Kidney glomerular epithelial cell (primary cell): ENCODE measurements at places on chromosomes 11 and 22.

- DNase-seq = no peak
Observed at GRCh38 chr11:44766112-44766971, 39.6 kb downstream of the TSPAN18 start.

DNA sequence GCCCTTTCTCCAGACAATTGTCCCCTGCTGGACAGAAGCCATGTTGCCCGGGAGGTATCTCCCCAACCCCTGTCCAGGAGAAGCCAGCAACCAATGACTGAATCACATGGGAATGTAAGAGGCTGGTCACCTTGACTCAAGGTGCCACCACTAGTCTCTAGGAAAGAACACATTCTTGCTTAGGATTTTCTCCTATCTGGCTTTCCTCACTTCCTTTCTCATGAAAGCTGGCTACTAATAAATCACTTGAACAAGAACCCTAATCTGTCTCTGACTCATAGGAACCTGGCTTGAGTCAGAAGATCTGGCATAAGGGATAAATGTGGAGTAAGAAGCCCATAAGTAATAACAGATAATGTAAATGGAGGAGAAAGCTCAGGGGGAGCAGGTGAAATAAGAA lies 101.4 kb upstream of the C11orf87 start:
- DNase-seq = no peak

- no peak for DNase-seq
Observed at GRCh38 chr11:44904261-44905020, 46.2 kb downstream of the TP53I11 start.

DNA sequence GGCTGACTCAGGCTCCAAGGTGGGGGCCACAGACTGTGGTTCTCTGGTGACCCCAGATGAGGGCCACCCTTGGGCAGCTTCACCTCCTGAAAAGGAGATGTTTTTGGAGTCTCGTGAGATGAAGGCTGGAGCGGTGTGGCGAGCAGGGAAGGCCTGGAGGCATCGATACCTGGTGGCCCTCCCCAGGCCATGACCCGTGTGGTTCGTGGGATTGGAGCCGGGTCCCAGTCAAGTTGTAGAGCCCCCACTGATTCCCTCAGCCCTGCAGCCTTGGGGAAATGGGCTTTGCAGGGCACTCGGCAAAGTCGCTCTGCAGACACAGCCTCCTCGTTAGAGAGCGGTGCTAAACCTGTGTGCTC lies 1083.4 kb downstream of the BRD1 start:
- no peak for DNase-seq

DNA sequence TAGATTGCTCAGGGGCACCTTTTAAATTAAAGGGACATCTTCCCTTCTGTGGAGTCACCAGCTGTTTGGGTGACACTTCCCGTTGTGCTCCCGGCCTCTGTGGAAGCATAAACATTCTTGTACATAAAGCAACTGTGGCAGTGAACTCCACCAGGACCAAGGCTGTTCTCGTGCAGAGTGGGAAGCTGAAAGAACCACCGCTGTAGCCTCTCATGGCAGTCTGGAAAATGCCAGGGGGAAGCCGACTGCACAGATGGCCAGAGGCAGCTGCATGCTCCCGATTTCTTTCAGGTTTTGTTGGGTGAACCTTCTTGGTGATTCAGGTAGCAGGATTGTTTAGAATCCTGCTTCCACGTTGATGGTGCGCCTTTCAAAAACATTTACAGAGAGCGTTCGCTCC lies 10.3 kb downstream of the UBASH3B start:
- no peak for DNase-seq

DNA sequence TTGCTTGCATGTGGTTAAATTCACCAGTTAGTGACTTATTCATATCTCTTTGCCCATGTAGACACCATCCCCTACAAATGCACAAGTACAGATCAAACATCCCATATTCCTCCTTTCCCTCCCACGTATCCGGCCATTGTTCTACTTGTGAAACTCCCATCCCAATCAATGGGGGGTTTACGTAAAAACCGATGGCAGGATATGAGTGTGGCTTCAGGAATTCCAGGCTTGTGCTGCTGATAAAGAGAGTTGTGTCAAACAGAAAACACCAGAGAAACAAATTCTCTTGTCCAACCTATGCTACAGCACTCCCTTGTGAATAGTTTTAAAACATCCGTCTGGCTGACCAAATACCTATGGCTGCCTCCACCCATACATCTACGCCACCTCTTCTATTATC lies 15.5 kb downstream of the FLI1 start:
- DNase-seq = peak; percentile 50

GRCh38 chr11:47552056-47552565 lies 821 bp downstream of the CELF1 start:
- DNase-seq = peak; percentile 49

DNA sequence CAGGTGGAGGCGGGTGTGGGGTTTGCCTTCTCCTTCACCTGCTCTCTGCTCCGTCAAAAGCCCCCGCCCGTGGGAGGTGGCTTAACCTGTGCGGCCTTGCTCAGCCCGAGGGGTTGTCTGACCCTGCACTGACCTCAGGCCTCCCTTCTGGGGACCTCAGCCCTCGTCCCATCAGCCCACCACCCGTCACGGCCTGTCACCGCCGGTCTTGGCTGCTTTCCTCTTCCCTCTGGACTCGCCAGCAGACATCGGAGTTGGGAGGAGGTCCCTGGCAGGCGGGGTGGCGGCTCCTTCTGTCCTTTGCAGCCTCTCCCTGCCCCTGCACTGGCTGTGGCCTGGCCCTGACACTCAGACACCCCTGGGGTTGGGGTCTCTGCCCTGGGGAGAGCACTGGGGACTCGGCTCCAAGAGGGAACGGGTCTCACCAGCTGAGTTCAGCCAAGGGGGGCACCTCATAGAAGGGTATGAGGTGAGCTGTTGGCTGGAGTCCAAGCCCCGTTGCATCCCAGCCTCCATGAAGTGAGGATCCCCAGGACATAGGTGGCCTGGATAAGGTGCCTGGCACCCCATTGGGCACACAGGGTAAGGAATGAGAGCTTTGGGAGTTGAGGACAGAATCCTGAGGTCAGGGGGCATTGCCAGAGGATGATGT lies 999.6 kb downstream of the BRD1 start:
- no peak for DNase-seq

DNA sequence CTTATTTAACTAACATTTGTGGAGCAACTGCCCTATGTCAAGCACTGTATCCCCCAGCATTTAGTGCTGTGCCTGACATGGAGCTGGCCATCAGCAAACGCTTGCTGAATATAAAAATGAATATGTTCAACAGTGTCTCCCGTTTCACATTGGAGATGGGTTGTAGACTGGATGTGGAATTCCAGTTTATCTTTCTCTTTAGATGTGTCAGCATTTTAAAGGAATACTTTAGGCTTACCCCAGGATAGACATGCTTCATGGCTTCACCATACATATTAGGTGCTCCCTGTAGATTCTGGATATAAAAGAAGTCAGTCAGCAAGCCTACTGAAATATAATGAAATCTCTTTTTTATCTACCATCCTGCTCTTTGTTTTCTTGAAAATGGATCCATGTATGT lies 21.3 kb upstream of the TPH1 start:
- no peak for DNase-seq

- DNase-seq = no peak
Observed at GRCh38 chr11:44658506-44658850, 68.3 kb upstream of the TSPAN18 start.

GRCh38 chr11:44742508-44743246 lies 15.9 kb downstream of the TSPAN18 start:
- no peak for DNase-seq

GRCh38 chr11:79097246-79097875 lies 343.5 kb downstream of the TENM4 start:
- DNase-seq = no peak

- no peak for DNase-seq
Observed at GRCh38 chr11:8593455-8593854, 573 bp downstream of the STK33 start.

DNA sequence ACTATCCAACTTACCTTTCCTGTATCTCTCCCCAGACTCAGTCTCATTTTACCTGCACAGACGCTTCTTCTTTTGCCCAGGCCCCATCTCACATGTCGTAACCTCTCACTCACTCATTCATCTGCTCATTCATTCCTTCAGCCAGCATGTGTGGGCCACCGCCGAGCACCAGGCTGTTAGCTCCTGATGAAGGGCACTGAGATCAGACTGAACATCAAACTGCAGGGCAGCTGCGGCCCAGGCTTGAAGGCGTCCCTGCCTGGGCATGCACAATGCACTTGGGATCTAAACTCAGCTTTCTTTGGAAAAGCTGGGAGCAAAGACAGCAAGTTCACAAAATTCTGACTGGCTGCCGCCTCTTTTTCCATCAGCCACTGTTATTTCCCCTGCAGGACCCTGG lies 1456.3 kb downstream of the BRD1 start:
- DNase-seq = no peak

DNA sequence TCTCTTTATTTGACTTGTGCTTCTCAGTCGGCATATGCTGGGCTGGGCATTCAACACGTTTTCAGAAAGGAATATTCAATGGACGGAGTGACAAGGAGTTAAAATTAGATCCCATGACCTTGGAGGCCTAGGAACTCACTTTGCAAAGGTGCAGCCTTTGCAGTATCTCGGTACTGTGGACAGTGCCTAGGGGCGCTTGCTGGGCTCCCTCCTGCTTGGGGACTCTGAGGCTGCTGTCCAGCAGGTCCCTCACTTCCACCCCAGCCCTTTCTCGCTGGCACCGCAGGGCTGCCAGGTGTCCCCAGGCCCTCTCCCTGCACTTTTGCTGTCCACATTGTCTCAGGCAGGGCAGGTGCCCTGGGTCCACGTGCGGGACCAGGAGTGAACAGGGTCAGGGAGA lies 255.5 kb upstream of the B3GAT1 start:
- DNase-seq = no peak

DNA sequence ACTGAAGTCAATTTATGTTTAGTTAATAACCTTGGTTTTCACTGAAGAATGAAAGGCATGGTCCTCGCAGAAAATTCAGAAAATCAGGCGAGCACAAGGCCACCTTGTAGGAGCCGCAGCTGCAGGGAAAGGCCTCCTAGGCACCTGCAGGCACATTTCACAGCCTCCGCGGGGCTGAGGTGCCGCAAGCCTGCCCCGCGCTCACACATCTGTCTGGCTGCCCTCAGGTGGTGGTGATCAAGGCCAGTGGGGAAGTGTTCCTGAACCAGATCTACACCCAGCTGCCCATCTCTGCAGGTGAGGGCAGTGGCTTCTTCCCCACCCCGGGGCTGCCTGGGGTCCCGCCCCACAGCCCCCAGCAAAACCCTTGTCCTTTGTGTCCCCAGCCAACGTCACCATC lies 10.5 kb downstream of the MUC5AC start:
- no peak for DNase-seq

DNA sequence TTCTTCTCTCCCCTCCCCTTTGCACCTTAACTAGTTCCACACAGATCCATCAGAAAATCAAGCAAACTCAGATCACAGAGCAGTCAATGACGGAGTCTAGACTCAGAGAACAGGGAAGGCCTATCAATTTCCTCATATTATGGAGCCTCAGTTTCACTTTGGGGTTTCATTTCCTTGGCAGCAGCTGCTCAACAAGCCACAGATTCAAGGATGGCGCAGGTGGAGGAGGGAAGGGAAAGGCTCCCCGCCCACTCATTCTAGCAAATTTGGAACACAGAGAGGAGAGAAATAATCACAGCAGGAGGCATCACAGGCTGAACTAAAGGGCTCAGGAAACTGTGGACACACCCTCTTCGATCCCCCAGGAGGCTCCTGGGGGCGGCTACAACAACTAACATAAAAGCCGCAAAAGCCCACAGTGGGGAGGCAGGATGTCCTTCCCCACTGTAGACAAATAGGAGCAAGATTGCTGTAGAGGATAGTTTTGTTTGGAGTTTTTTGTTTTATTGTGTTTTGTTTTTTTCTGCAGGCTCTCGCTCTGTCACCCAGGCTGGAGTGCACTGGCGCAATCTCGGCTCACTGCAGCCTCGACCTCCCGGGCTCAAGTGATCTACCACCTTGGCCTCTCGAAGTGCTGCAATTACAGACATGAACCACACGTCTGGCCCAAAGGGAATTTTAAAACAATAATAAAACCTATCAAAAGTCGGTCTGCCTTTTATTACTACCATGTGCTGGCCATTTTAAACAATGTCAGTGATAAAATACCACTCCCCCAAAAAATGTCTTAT lies 3.4 kb downstream of the PLAAT3 start:
- peak; percentile 84 for DNase-seq

DNA sequence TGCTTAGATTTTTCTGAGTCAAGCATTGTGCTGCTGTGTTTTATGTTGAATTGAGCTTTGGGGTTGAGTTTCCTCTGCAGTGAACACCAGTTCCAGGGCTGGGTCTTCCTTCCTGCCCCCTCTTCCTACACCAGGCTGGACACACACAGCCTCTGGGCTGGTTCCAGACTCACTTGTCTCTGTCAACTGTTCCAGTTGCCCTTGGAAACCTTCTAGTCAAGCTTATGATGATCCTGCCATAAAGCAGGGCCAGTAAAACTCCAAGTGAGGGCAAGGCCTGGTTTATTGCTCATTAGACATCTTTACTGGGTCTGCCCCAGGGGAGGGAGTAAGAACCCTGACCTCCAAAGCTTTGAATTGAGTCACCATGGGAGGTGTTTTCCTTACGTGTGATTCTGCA lies 61.1 kb downstream of the KIAA1671 start:
- DNase-seq = peak; percentile 59

- DNase-seq = no peak
Observed at GRCh38 chr11:106172386-106172991, 95.0 kb downstream of the AASDHPPT start.

- DNase-seq = no peak
Observed at GRCh38 chr22:41722496-41722895, 23.2 kb downstream of the MEI1 start.

GRCh38 chr22:23089633-23090456 lies 19.5 kb downstream of the GNAZ start:
- DNase-seq = no peak

GRCh38 chr11:12914400-12914912 lies 94.7 kb upstream of the RASSF10 start:
- no peak for DNase-seq

- DNase-seq = no peak
Observed at GRCh38 chr11:103961010-103961409, 75.4 kb upstream of the DDI1 start.

GRCh38 chr11:92846491-92847125 lies 122.8 kb upstream of the MTNR1B start:
- DNase-seq = no peak

DNA sequence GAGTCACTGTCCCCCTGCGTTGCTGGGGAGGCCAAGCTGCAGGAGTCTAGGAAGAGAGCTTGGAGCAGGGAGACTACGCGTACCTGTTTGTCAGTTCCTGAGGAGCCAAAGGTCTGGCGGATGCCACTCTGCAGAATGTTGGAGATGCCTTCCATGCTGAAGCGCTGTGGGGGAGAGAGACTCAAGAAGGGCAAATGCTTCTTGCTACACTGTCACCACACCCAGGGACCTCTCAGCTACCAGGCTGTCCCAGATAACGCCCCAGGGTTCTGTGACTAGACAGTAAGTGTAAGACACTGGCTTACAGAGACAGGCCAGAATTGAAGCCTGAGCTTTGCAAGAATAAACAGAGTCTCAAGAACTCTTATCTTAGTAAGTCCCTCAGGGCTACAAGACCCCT lies 42.0 kb downstream of the FEZ1 start:
- DNase-seq = no peak

GRCh38 chr11:125626288-125626950 lies 1.5 kb downstream of the CHEK1 start:
- DNase-seq = peak; percentile 76
